ENCODE measurements at places on chromosomes 5 and 9.

DNA sequence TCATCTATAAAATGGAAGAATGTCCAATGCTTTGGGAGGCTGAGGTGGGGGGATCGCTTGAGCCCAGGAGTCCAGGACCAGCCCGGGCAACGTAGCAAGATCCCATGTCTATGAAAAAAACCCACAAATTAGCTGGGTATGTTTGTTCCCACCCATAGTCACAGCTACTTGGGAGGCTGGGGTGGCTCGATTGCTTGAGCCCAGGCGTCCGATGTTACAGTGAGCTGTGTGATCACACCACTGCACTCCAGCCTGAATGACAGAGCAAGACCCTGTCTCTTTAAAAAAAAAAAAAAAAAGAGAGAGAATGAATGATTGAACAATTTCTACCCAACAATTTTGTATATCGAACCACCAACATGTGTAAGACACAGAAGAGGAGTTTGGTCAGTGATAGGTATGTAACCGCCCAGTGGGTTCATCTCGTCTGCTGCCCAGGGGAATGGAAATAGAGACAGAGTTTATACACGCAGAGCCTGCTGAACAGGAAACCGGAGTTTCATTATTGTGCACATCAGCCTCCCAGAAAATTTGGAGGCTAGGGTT is 26.2 kb upstream of the ERGIC1 start:
- DNase-seq: peak; percentile 59

- DNase-seq: no peak
Measured at GRCh38 chr5:5795074-5795771, 372.7 kb downstream of the ICE1 start.

DNA sequence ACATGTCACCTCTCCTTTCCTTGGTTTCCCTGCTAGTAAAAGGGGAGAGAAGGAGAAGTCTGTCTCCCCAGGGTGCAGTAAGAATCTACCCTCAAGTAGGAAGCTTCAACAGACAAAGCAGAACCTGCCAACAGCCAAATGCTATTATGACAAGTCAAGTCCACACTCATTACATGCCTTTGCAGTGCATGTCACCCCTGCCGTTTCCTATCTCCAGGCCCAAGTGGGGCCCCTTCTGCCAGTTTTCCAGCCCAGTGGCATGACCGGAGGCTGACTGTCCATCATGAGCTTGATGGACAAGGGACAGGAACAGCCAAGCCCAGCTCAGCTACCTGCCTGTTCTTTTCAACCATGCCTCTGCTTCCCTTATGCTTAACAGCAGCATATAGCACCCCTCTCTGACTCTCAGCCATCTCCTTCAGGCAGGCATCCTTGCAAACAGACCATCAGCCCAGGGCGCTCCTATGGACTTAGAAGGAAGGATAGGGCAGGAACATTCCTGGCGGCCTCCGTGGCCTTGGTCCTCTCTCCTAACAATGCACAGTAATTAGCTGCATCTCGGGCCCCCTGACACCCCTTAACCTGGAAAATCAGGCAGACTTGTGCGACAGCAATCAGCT is 107.2 kb upstream of the RAD23B start:
- no peak for DNase-seq

GRCh38 chr5:94810281-94810680 is 191.8 kb downstream of the SLF1 start:
- no peak for DNase-seq

- no peak for DNase-seq
Measured at GRCh38 chr5:59021286-59021673, 438.4 kb downstream of the RAB3C start.

GRCh38 chr9:115267790-115268189 is 149.8 kb upstream of the TNC start:
- no peak for DNase-seq

GRCh38 chr9:37172557-37172956 is 52.2 kb downstream of the ZCCHC7 start:
- DNase-seq: peak; percentile 82

DNA sequence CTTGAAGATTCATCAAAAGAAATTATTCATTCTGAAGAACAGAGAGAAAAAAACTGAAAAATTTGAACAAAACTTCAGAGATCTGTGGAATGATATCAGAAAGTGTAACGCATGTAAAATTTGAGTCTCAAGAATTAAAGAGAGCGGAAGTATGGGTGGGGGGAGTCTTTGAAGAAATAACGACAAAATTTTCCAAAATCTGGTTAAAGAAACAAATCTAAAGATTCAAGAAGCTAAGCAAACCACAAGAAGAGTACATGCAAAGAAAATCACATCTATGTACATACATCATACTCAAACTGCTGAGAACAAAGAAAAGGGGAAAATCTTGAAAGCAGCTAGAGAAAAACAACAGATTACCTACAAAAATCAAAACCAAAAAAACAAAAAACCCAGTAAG is 149.4 kb upstream of the TBCA start:
- no peak for DNase-seq

- DNase-seq: peak; percentile 78
Measured at GRCh38 chr5:123035360-123035917, 1.1 kb downstream of the PPIC start.

GRCh38 chr5:175032013-175032412 is 307.6 kb downstream of the MSX2 start:
- no peak for DNase-seq

GRCh38 chr5:172427202-172427601 is 27.1 kb downstream of the SH3PXD2B start:
- DNase-seq: peak; percentile 63

- peak; percentile 67 for DNase-seq
Measured at GRCh38 chr9:81605170-81605670, 84.1 kb downstream of the TLE1 start.

GRCh38 chr5:31131381-31131891 is 62.0 kb upstream of the CDH6 start:
- DNase-seq: no peak

Data from trophoblast cell (in vitro differentiated cells and primary cell).